Ovary (tissue), 10 donors: ENCODE measurements at places on chromosomes 2 and 18.
A peak's percentile ranks its signal among the peaks of the same experiment; 100 is the strongest.

DNA sequence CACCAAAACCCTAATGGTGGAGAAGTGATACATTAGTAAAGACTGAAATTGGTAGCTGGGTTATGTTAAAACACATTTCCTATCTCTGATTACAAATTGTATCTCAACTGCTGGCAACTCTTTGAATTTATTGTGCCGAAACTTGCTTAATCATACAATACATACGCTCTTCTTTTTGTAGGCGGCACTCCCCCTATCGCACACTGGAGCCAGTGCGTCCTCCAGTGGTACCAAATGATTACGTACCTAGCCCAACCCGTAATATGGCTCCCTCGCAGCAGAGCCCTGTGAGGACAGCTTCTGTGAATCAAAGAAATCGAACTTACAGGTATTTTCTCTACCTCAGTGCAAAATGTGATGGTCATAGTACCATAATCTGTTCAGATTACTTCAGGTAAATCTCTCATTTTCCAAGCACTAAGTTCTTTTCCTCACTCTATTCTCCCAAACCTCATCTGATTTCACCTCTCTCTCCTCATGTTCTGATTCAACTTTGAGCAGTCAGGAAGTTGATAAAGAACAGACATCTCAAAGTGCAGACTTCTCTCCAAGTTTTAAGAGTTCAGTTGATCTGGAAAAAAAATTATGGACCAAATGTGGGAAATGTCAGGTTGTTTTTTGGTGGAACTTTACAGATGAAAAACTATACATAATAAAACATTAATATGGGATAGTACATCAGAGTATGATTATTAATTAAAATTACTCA, 66.5 kb downstream of the ABI2 start:
- DNase-seq, result no peak

DNA sequence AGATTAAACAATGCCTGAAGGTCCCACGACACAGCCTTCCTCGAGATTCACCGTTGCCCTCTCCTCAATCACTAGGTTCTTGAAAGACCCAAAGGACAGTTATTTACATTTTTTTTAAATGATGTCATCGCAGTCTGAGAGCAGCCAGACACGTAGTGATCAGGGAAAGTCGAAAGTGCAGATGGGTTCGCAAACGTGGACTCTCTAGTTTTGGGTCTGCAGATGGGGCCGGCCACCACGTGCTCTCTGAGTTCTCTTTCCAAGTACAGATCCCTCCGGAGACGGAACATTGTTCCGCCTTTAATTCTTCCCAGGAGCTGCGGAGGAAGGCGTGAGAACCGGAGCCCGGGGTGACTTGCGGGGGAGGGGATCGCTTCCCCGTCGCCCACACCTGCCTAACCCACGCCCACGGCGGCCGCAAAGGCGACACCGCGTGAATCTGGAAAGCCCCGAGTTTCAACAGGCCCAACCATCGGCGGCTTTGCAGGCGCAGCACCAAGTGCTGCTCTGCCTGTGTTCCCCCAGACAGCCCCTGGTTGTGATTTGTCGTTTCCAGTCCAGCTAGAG, 54.3 kb downstream of the PKDCC start:
- DNase-seq, result peak; percentile 73

GRCh38 chr2:120293096-120294007, 40.7 kb downstream of the RALB start:
- DNase-seq, result no peak

GRCh38 chr2:174166261-174166660, 82.1 kb downstream of the OLA1 start:
- no peak for DNase-seq

- no peak for DNase-seq
These were observed 18.8 kb upstream of the RHOB start for GRCh38 chr2:20427931-20428526.

GRCh38 chr2:119823734-119824334, 64.1 kb downstream of the PTPN4 start:
- no peak for DNase-seq

- DNase-seq, result no peak
These were observed 155.3 kb upstream of the ALKAL2 start for GRCh38 chr2:443216-443615.

DNA sequence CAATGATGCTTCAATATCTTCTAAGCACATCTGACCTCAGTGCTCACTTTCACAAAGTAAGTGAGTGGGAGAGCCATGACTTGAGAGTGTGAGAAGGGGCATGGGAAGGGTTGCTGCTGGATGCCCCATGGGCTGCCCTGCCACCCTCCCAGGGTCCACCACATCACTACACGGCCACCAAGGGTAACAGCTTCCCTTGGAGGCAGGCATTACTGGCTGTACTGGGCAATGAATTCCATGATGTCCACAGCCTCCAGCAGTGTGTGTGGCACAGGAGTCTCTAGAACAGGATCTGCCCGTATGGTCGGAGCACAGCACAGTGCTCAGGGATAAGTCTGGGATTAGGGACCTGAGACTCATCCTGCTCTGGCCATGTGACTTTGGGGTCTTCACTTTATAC, 481.0 kb upstream of the MYT1L start:
- DNase-seq, result no peak
